Aorta (tissue), 5 donors: ENCODE measurements at places on chromosomes 7 and 10.

DNA sequence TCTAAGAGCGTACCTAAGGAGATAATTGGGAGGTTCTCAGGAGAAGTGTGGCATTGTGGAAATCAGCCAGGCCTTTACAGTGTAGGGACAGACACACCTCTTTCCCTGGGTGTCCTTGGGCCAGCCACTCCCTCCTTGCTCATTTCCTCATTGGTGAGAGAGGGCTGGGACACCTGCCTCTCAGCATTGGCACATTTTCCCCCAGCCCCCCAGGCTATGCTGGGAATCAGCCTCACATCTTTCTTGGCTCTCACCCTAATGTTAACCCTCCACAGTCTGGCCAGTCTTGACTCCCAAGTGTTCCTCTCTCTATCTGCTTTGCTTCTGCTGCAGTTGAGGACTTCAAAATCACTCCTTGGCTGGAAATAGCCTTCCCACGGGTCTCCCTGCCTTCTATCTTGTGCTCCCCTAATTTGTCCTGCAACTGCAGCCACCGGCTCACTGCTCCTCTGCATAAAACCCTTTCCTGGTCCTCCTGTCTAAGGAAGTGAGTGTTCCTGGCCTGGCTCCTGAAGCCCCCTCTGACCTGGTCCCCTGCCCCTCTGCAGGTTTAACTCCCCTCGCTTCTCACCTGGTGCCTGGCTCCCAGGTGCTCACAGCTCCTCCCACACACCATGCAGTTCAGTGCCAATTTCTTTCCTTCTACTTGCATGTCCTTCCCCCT is 15.8 kb downstream of the TBXAS1 start:
- no peak for DNase-seq

- no peak for DNase-seq
Measured at GRCh38 chr10:101489355-101489754, 98.7 kb downstream of the POLL start.

DNA sequence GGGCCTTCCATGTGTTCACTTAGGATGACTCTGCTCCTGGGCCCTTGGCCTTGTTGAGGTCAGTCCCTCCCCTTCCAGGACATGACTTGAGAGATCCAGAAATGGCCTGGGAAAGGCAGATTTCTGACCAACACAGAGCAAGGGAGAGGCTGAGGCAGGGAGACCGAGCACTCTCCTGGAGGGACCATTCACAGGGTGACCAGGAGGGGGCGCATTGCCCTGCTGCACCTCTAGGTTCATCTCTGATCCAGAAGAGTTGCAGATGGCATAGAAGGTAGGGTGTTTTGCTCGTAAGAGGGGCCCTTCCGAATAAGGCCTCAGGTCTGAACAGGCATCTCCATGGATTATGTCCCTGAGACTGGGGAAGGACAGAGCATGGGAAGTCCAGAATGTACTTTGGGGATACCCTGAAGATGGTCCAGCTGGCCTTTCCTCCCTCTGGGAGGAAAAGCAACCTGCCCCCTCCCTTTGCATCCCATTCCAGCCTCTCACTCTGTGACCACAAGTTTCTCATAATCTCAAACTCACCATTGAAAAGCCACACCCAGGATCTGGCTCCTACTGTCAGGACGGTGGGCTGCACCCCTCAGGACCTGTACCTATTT is 6.6 kb downstream of the DMBT1 start:
- DNase-seq = no peak

DNA sequence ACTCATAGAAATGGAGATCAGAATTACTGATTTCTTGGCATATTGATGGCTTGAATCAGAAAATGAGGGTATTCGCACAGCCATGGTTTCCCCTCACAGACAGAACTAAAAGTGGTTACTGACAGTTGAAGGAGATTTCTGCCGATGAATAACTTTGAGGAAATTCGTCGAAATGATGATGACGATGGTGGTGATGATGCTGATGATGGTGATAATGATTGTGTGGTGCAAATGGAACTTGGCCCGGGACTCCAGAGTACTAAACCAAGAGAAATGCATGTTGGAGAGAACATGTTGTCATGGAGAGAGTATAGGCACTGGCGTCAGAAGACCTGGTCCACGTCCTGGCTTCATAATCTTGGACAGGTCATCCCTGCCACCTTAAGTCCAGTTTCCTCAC is 163.2 kb downstream of the EVX1 start:
- no peak for DNase-seq

DNA sequence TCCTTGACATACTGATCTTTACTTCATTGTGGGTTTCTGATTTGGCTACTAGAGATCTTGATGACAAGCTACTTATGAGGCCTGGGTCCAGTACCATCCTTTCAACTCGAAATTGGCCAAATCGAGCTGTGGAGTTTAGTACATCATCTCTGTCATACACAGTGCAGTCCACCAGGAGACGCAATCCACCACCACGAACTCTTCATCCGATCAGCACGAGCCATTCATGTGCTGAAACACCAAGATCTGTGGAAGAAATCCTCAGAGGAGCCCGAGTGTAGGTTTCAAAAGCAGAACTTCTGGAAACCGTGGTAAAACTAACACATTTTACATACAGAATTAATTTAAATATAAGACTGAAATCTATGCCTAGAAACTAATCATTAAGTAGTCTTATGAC is 14.2 kb downstream of the DNAJC9 start:
- no peak for DNase-seq

GRCh38 chr7:115352375-115352774 is 430.5 kb downstream of the MDFIC start:
- DNase-seq = no peak

GRCh38 chr10:131703541-131703940 is 197.3 kb upstream of the PPP2R2D start:
- DNase-seq = peak; percentile 53

DNA sequence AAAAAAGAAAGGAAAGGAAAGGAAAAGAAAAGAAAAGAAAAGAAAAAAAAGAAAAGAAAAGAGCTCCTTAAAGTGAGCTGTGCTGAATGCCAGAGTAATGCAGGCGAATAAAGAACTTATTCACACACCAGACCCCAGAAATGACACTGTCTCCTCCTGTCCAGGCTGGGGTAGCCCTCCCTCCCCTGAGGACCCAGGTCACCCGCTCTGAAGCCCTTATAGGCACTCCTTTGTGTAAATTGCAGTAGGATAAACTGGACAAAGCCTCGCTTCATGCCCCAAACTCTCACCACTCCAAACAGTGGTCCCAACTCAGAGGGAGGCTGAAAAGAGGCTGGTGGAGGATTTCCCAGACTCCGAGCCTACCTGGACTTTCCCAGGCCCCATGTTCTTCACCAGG is 46.3 kb downstream of the PKD1L1 start:
- DNase-seq = no peak
